ENCODE measurements at places on chromosomes 1 and 21.
A peak's percentile ranks its signal among the peaks of the same experiment; 100 is the strongest.

DNA sequence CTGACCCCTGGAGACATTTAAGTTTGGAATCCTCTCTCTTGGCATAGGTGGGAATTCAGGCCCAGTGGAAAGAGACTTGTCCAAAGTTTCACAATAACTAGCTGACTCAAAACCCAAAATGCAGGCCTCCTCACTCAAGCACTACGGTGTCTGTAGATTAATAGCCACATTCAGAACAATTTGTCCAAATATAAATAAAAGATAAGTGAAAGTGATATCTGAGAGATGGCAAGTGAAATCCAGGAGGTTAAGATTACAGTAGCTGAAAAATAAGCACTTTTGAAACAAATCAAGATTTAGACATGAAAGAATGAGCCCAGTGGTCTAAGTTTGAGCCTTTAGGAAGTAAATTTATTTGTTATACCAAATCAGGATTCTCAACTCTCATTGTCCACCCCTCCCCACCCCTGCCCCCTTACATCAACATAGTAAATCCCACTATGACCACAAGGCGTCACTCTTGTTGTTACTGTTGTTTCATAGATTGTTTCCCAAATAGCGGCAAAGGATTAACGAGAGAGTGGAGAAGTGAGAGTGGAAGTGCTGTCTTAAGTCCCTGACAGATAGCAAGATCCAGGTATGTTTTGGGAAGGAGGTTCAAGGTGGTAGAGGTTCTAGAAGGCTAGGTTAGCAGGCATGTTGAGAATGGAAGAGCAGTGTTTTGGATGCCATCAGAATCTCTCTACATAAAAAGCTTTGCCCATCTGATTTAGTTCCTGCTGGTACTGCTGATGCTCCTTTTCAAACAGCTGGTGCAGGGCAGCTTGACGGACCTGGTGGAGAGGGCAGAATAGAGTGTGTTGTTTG, 7.1 kb upstream of the TPM3 start:
- DNase-seq, result peak; percentile 31

GRCh38 chr21:28953247-28953646, 39.4 kb downstream of the LTN1 start:
- no peak for DNase-seq

GRCh38 chr21:22535630-22536029, 1537.4 kb downstream of the NCAM2 start:
- DNase-seq, result no peak

- peak; percentile 59 for DNase-seq
Observed at GRCh38 chr1:42747125-42747524, 7.1 kb upstream of the CLDN19 start.

DNA sequence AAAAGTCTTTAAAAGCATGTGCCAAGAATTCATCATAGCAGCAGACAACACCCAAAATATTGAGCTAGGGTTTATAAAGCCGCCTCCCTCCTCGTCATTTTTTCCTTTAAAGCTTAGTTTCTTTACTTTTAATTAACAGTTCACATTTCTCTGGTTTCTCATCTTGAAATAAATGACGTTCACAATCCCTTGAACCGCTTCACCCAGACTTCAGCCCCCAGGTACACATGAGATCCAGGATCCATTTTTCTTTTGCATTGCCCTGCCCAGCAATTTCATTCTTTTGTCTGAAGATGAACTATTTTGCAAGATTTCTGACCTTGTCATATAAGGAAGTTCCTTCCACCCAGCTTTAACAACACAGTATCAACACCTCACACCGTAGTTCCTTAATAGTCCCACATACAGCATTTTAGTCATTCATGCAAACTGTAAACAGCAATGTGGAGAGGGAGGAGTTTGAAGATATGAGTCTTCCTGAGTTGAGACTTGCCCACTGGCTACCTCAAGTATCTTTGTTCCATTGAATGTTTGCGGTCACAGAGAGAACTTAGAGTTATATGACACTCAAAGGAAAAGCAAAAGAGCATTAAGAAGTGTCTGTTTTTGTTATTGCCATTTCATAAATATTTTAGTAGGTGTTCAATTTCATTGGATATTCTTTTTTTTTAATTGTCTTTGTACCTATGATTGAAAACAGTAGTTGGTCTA, 35.3 kb upstream of the CACYBP start:
- DNase-seq, result no peak

GRCh38 chr1:78171736-78172590, 126.2 kb downstream of the GIPC2 start:
- no peak for DNase-seq

DNA sequence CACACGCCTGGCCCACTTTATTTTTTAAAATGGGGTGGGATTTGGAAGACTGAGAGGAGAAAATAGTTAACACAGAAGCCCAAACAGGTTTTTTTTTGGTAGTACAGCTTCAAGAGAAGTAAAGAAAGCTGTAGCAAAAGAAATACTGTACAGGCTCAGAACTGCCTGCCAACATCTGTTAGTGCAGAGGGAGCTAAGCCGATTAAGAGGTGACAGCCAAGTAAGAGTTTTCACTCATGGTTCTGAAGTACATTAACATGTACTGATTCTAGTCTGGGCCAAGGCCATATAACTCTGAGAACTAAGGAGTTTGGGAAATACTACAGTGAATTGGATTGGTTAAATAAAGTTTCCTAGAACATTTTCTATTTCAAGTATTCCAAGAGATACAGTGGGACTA, 51.6 kb downstream of the EIF2B3 start:
- no peak for DNase-seq

GRCh38 chr1:60589916-60590315, 492.4 kb upstream of the NFIA start:
- no peak for DNase-seq

- no peak for DNase-seq
Observed at GRCh38 chr1:206736878-206737728, 33.5 kb upstream of the IL19 start.

GRCh38 chr1:11132563-11133293, 33.1 kb upstream of the EXOSC10 start:
- no peak for DNase-seq

- no peak for DNase-seq
Observed at GRCh38 chr1:23774174-23774880, 3.9 kb upstream of the PITHD1 start.

DNA sequence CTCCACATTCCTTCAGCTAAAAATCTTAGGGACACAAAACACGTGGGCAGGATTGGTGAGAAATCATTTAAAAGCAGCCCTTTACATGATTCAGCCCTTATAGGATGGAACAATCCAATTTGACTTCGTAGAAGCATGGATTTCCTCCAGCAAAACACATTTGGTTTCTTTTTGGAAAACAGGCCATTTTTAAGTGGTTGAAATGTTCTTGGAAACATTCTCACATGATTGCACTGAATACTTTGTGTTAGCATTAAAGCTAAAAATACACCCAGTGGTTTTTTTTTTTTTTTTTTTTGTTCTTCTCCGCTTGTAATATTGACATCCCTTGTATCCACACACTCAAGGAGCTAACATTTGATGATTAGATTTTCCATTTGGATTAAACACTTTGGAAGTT, 42.1 kb upstream of the ABCG1 start:
- no peak for DNase-seq

DNA sequence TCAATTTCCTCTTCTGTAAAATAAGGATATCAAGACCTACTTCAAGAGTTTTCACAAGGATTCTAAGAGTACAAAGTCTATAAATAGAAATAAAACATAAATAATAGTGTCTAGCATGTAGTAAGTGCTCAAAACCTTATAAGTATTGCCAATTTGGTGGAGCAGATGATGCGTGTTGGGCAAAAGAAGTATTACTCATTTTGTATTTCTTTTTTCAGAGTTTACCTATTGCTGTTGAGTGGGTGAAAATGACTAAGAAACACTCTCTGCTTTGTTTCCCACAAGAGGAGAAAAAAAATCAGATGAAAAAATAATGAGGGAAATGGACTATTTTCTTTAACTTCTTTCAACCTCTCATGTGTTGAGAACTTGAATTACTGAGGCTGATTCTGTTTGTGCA, 103.3 kb upstream of the KCNK2 start:
- no peak for DNase-seq

- DNase-seq, result no peak
Observed at GRCh38 chr1:3869751-3870301, 12.6 kb downstream of the DFFB start.

DNA sequence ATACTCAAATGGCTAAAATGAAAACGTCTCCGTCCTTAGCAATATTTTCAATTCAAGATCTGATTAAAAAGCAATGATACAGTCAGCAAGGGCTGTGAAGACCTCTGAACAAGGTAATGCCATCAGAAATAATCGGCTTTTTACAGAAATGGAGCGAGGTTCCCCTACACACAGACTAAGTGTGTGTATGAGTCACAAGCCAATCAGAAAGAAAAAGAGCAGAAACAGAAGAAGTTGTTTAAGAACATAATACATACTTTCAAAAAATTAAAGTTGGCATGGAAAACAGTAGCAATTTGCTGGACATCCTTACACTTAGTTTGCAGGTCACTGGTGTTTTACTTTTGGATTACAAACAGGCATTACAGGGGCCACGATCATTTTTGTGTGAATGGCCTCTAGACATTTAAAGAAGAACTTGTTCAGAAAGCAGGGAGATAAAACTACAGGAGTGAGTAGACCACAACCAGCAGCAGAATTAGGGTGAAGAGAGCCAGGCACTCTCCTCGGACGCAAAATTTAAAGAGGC, 350.0 kb upstream of the RUNX1 start:
- no peak for DNase-seq

DNA sequence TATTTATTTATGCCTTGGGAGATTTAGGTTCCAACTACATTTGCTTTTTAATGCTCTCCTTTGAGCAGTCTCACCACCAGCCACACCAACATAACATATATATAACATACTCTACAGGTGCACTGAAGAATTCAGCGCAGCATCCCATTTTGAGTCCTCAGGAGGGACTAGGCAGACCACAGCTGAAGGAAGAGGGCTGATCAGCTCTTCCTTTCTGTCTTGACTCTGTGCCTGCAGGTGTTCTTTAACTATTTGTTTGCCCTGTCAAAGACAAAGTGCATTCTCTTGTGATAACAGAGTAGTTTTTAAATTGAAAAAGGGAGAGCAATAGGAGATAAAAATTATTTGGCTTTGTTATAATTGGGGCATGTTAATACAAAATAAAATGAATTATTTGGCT, 17.0 kb downstream of the HIPK1 start:
- no peak for DNase-seq

DNA sequence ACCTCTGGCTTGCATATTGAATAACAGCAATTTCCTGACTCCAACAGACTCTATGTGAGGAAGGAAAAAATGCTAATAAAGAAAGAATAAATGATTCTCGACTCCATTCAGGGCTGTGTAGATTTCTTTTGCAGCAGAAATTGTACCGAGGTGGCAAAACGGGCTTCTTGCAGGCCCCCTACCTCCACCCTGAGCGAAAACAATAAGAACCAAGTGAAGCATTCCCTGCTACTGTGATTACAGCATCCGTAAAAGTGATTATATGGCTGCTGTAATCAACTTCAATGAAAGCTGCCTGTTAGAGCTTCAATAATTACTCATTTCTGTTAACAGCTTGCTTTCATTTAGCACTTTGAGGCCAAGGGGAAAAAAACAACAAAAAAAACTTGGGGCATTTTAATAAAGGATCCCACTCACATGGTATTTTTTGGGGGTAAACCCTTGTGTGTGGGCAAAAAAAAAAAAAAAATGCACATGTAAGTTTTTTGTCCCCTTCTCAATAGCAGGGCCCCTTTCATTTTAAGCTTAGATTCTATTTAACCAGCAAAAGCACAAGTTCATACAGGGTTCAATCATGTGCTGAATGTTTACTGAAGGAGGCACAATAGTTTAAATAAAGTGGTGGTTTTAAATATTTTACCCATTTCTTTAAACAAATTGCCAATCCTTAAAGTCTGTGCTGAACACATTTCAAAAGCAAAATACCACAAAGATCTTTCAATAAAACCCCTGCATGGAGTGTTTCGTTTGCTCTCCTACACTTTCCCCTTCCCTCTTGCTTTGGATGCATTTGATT, 271.6 kb downstream of the LMO4 start:
- DNase-seq, result no peak

- DNase-seq, result no peak
Observed at GRCh38 chr1:234722270-234722704, 112.3 kb upstream of the IRF2BP2 start.

DNA sequence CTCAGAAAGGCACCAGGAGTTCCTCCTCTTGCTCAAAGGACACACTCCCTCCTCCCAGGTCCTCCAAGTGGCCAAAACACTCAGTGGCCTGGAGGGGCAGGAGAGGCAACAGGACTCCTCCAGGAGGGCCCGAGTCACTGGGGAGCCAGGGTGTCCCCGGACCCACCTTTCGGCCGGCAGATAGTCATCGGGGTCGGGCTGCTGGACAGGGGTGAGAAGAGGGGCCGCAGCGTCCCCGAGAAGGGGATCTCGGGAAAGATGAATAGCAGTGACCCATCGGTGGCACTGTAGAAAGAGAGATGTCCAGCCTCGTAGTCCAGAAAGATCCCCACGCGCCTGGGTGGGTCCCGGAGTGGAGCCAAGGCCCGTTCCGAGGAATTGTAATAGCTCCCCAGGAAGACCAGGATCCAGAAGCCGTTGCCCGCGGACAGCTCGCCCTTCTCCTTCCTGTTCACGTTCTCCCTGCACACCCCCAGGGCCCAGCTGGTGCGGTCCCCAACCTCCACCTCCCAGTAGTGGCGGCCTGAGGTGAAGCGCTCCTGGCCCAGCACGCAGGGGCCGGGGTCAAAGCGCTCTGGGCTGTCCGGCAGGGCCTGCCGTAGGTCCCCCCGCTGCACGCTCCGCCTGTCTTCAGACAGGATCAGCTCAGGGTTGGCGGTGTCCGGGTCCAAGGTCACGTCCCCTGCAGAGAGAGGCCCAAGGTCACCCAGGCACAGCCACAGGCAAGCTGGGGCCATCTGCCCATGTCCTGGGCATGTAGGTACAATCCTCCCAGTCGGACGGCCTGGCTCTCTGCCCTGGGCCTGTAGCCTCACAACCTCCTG, 11.9 kb downstream of the TRIM11 start:
- no peak for DNase-seq

DNA sequence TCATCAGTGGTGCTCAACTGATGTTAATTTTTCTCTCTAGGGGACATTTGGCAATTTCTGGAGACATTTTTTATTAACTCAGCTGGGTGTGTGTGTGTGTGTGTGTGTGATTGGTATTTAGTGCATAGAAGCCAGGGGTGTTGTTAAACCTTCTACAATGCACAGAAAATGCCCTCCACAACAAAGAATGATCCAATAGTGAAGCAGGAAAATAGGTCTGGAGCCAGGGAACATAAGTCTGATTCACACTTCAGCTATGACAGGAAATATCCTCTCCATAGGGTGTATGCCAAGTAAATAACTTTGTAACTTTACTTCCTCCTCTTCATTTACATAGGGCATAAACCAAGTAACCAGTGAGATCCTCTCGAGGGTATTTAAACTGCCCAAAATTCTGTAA, 25.1 kb upstream of the TMEM61 start:
- no peak for DNase-seq

GRCh38 chr1:65378247-65378946, 42.1 kb upstream of the LEPR start:
- no peak for DNase-seq

DNA sequence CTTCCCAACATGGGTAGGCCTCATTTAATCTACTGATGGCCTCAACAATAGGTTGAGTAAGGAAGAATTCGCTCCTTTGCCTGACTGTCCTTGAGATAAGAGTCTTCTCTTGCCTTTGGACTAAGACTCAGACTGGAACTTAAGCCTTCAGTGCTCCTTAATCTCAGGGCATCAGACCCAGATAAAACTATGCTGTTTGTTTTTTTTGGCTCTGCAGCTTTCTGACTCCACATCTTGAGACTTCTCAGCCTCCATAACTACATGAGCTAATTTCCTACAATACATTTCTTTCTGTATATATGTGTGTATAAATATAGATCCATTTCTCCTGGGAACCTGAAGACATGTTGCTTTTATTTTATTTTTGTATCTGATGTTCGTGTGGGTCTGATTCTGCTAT, 1470.7 kb upstream of the PRMT6 start:
- no peak for DNase-seq
